ENCODE measurements at places on chromosomes 3 and 15.

DNA sequence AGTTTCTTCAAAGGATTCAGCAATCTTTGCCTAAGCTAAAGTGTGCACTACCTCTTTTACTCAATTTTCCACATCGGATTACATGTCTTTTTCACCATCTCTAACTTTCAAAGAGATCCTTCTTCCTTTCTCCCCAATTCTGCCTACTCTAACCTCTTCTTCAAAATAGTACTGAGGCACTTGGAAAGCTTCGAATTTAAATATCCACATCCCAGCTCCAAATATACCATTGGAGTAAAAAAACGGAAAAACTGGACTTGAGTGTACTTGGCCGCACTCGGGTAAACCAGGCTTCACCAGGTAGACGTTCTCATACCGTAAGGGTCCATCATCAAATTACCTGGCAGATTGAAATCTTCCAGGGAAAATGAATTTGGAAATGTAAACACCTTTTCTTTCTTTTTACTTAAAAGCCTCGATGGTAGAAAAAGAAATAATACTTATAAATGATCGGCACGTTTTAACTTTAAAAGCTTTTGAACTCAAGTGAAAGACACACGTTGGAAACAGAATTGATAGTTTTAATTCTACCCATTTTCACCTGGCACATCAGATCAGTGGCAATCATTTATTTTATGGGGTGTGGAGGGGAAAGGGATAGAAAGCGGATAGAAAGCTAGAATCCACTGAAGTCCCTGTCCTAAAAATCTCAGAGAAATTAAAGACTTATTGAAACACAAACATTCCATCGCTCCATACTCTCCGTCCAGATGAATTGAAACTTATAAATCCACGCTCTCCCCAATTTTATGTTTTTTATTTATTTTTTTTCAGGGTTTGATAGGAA is 8.2 kb upstream of the MEIS2 start:
- no peak for DNase-seq

DNA sequence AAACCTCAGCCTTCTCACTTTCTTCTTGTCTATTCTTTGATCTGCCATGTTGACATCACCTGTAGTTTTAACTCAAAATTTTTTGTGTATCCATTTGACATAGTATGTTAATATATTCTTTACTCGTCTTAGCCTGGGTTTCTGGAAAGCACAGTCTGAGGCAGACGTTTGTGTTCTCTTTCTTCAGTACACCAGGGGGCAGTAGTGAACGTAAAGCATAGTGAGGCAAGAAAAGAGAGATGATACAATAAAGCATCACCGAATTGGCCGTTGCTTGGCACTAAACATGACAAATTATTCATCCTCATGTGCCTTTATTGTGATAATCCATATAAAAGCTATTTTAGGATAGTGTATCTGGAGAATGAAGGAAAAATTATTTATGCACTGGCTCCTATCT is 141.0 kb upstream of the MYRIP start:
- DNase-seq: peak; percentile 6

DNA sequence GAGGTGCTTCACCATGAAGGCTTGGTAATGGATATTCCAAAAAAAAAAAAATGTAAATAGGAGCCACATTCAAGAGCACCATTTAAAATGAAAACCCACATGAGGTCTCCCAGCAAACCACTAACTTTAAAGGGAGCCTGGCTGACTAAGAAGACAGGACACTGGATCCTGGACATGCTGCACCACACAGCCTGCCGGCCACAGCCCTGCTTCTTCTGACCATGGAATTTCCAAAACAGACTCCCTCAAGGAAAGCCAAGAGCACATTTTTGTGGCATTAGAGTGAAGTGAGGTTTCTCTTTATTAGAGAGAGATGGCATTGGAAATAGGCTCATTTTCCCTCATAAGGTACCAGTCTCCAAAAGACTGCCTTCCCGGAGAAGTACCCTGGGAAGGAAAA is 113.9 kb downstream of the RORA start:
- DNase-seq: peak; percentile 11

DNA sequence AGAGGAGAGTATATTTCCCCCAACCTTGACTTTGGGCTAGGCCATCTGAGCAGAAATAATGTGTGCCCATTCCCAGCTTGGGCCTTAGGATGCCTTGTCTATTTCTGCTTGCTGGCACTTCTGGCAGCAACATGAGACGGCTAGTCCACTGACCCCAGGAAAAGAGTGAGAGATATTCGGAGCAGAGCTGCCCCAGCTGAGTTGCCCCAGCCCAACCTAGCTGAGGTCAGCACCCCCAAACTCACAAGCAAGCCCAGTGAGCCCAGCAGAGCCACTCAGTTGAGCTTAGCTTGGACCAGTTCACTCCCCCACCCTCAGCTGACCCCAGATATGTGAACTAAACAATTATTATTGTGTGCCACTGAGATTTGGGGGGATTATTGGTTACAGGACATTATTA is 20.2 kb downstream of the ITGA11 start:
- no peak for DNase-seq

GRCh38 chr3:197029511-197030167 is at the start of gene MELTF:
Gene MELTF, minus strand, starts transcription at chr3:197029817. Its CDS starts 115 bp downstream, at chr3:197029702.
- no peak for DNase-seq

- no peak for DNase-seq
Observed at GRCh38 chr3:4759689-4760312, 219.4 kb upstream of the BHLHE40 start.

- no peak for DNase-seq
Observed at GRCh38 chr3:38528457-38528856, 32.3 kb downstream of the EXOG start.

GRCh38 chr3:170745211-170745718 is 124.7 kb downstream of the RPL22L1 start:
- DNase-seq: peak; percentile 18

DNA sequence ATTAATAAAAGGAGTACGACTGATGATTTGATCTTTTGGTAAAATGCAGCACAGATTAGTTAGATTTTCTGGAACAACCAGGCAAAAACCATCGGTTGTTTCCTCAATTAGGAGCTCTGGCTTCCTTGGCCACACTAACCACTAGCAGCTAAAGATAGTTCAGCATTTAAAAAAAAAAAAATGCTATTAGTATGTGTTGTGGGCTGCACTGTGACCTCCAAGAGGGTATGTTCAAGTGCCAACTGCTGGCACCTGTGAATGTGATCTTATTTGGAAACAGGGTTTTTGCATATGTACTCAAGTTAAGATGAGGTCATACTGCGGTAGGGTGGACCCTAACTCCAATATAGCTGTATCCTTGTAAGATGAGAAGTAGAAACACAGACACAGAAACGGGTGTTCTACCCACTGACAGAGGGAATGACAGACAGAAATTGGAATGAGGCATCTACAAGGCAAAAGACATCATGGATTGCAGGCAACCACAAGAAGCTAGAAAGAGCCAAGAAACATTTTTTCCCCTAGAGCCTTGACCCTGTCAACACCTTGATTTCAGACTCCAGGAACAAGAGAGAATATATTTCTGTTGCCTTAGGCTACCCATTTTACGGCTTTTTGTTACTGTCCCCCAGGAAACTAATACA is 534.6 kb upstream of the ROBO2 start:
- no peak for DNase-seq

- no peak for DNase-seq
Observed at GRCh38 chr3:124784686-124785382, 54.6 kb downstream of the UMPS start.

DNA sequence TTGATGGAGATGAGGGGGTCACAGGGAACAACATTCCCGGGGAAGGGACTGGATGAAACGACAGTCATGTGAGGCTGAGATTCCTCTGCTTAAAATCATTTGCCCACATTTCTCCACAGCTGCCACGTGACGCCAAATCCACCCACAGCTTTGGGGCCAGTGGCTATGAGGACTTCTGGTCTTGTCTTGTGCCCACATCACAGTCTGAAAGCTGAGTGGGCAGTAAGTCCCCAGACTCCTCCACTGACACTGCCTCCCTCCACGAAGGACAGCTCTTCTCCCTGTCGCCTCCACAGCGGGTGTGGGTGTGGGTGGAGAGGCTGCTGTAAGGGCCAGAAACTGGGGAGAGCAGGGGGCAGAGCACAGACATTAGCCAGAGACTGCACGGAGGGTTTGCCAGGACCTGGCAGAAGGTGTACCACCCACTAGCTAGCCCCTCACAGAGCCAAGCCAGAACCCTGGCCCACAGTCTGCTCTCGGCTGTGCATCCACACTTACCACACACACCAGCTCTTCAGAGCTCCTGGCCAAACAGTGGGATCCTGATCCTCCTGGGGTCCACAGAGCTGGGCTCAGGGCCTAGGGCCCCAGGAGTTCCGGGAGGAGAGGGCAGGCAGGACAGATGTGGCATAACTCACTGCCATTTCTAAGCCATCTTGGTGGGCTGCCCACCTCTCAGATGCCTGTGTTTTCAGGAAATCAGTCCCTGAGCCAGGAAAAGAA is 24.2 kb downstream of the RAB6B start:
- DNase-seq: no peak

DNA sequence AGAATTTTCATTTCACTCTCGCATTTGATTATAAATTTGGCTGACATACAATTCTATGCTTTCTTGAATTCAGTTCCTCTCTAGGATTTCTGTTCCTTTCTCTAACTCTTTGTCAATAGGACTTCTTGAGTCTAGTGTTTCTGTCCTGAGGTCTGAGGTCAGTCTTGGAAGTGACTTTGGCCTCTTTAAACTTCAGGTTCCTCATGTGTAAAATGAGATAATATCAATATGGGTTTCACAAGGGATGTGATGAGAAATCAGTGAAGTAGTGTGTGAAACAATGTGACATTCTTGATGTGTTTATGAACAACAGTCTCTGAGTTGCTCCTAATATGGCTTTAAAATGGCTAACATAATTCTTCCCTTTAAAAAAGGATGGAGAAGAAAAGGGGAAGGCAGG is 92.2 kb downstream of the SV2B start:
- DNase-seq: no peak

DNA sequence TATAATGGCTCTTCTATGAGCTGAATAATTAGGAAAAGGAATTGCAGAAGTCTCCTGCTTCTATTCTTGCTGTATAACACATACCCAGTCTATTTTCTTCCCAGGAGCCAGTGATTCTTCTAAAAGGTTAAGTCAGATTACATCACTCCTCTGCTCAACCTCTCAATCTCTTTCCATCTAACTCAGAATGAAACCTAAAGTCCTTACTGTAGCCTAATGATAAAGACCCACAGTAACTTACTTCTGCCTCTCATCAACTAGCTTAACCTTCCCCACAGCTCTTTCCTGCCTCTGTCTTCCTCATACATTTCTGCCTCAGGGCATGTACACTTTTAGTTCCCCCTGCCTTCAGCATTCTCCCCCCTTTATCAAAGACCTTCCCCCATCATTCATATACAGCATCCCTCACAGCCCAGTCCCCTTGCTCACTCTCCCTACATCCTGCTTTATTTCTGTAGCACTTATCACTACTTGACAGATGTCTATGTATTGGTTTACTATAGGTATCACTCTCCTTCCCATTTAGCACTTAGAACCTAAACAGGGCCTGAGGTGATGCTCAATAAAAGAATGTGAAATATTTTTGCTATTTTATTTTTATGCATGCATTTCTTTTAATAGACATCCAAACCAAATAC is 28.5 kb upstream of the CMTM6 start:
- no peak for DNase-seq

GRCh38 chr3:138227650-138228049 is 40.5 kb downstream of the ARMC8 start:
- no peak for DNase-seq

DNA sequence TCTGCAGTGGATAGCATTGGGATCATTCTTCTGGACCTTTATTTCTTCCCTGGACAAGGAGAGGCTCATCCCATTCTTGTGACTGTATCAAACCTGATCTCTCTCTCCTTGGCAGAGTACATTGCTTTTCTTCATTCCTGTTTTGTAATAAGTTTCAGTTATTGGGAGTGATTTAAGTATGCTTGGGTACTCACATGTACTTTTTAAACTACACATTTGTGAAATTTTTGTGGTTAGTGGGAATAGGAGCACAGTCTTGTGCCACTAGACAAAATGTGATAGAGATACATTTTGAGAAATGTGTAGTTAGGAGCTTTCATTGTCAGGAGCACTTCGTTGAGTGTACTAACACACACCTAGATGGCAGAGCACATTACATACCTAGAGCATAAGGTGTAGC is 262.6 kb downstream of the C3orf38 start:
- DNase-seq: no peak

DNA sequence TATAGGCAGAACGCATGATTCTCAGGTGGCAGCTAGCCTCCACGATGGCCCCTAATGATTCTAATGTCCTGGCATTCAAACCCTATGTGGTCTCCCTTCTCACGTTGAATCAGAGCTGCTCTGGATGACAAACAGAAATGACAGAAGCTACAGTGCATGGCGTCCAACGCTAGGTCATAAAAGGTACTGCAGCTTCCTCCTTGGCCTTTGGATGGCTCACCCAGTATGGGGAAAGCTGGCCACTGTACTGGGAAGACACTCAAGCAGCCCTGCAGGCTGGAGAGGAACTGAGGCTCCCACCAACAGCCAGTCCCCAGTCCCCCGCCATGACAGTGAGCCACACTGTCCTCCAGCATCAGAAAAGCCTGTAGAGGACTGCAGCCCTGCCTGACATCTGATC is 286.3 kb downstream of the FAM43A start:
- no peak for DNase-seq
